ENCODE measurements at places on chromosomes 2 and 18.

DNA sequence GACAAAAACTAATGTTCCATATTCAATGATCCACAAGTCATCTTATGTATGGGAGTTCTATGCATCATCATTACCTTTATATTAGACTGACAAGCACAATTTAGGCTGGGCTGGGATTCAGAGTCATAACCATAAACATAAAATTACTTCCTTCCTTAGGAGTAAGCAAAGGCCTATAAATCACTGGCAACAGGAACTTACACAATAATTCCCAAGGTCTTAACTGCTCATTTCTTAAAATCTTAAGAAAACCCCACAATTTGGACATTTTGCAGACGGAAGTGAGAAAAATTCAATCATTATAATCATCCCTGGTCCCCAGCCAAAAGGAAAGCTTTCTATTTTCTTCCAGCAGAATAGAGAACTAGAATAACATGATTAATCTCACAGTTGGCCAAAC, 232.3 kb downstream of the DYM start:
- no peak for DNase-seq

GRCh38 chr18:33928231-33928630, 296.5 kb downstream of the NOL4 start:
- no peak for DNase-seq

DNA sequence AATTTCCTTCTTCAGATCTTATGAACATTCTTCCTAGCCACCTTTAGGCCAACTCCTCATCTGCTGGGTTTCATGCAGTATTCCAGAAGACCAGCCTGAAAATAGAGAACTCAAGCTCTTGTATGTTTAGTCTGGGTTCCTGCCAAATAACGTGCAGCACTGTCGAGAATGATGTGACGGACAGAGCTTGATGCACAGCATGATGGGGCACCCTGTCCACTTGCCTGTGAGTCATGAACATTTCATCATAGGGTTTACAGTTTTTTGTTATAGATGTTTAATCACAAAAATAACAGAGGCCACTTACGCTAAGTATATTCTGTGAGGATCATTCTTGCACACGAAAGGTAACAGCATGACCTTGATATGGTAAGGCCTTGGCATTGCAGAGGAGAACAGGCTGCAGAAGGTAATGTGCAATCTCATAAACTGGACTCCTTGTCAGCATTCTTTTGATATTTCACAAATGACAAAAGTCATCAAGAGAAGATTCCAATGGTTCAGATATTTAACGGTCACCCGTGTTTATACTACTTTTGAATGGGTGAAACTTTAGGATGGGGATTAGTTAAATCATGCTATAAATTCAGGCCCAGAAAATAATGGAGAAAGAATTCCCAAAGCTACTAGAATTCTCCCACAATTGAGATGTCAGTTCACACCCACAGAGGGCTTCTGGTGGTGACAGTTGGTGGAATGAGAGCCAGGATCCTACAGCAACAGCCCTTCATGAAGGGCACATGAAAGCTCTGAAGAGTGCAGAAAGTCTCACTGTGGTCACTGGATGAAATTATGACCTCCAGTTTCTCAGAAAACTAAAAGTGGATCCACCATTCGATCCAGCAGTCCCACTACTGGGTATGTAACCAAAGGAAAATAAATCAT, 396.1 kb upstream of the RAB12 start:
- no peak for DNase-seq

GRCh38 chr2:146228020-146228393, 1616.8 kb upstream of the ACVR2A start:
- DNase-seq = no peak

GRCh38 chr2:66567729-66568128, 132.8 kb downstream of the MEIS1 start:
- no peak for DNase-seq

GRCh38 chr2:220300806-220301205, 673.4 kb downstream of the SLC4A3 start:
- DNase-seq = no peak

DNA sequence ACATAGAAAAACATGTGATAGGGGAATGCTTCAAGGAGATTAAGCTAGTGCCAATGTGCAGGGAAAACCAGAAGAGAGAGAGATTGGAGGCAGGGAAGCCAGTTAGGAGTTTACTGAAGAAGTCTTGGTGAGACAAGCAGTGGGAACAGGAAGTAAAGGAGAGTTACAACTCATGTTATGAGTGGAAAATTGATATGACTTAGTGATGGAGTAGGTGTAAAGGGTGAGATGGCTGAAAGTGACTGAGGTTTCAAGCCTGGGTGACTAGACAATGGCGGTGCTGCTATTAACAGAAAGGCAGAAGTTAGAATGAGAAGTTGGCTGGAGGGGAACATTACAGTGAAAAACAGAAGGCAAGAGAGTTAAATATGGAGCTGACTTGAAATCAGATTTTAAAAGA, 16.5 kb downstream of the DOK1 start:
- DNase-seq = no peak

GRCh38 chr2:240620859-240621258, 4.4 kb upstream of the GPR35 start:
- no peak for DNase-seq

DNA sequence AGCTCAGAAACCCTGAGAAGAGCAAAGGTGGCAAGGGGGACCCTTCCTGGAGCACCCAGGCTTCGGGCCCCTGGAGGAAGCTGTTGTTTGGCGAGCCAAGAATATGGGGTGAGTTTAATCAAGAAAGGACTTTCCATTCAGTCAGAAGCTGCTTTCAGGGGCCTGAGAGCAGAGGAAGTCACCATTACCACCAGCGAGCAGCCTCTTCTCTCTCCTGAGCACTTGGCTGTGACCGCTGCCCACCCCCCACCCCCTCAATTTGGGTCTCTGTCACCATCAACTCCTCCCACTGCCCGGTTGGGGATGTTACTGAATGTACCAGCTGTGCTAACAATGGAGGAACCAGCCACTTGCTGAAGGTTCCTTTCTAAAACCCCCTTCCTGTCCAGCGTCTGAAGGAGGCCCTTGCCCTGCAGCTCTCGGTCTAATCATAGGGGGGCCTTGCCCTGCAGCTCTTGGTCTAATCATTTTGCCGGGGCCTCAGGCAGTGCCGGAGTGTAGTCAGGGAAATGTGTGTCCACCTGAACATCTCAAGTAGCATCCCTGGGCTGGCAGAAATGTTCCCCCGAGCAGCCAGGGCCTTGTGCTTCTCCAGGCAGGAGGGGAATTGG, 943 bp downstream of the INPP5D start:
- no peak for DNase-seq

DNA sequence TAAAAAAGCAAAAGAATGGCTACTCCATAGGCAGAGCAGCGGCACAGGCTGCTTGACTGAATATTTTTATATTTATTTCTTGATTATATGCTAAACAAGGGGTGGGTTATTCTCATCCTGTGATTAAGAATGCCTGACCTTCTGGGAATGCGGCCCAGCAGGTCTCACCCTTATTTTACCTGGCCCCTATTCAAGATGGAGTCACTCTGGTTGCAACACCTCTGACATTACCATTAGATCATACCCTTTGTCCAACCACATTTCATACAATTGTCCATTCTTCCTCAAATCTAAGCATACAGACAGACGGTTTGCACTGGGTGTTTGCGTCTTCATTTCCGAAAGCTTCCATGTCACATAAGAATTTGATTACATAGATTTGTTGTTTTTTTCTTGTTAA, 168.2 kb downstream of the GALNT1 start:
- no peak for DNase-seq

GRCh38 chr2:43566461-43566729, 29.4 kb downstream of the THADA start:
- no peak for DNase-seq

DNA sequence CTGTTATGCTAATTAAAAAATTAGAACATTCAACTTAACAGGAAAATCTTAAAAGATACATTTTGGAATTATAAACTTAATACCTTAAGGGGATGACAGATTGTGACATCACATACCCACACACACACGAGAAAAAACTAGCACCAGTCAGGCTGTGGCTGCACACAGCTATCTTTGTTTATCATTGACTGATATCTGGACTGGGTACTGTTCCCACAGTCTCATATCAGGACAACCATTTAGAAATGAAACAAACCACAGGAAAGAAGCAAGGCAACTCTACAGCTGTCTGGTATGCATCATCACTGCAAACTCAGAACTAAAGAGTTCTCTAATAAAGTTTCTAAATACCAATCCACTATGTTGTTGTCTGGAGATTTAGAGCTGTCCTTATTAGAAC, 210.9 kb upstream of the SMAD7 start:
- peak; percentile 31 for DNase-seq

DNA sequence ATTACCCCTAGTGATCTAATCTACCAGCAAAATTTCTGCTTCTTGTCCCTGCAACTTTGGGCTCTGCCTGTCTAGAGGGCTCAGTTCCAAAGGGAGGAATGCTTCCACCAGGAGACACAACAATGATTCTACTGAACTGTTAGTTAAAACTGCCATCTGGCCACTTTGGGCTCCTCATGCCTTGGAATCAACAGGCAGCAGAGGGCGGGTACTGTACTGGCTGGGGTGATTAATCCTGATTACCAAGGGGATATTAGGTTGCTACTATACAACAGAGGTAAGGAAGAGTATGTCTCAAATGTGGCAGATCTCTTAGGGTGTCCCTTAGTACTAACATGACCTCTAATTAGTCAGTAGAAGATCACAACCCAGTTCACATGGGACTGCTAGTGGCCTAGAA, 21.4 kb downstream of the HADHA start:
- DNase-seq = no peak

DNA sequence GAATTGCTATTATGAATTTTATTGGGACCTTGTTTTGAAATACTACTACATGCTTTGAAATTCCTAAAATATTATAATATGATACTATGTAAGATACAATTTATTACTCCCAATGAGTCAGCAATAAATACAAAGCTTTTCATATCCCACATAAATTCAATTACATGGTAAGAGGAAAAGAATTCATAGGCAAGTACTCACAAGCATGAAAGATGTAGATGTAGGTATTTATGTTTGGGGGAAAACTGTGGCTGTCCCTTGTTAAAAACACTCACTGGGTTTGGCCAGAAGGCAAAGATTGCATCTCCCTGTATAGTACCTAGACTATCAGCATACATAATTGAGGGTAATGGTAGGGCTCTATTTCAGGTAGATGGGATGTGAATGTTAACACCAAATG, 90.4 kb downstream of the MBD2 start:
- no peak for DNase-seq

DNA sequence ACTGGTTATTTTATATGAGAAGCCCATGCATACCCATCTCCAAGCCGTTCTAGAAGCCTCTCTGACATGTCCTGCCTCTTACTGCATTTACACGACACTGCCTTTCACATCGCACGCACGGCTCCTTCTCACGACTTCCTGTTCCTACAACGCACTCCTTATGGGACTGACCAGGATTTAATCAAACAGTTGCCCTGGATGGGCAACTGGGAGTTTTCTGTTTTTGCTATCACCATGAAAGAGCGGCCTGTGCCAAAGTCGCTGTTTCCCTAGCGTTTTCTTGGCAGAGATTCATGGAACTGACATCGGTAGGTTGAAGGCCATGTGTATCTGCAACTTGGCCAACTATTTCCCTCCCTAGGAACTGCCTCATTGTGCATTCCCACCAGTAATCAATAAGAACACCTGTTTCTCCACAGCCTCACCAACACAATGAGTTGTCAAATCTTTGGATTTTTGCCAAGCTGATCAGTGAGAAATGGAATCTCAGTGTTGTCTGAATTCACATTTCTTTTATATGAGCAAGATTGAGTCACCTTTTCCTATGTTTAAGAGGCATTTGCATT, 97.2 kb upstream of the OTOS start:
- no peak for DNase-seq

DNA sequence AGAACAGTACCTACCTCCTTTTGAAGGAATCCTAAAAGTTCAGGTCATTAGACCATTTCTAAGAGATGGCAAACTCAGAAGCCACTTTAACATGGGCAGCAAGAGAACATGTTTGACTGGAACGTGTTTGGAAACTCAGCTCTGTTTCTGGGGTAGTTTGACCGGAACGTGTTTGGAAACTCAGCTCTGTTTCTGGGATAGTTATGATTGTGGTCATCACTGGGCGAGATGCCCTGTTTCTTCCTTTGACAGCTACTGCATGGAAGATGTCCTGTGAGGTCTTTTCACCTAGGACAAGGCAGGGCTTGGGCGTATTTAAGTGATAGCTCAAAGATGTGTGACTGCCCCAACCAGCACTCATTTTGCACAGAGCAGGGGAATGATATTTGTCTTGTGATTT, 19.9 kb upstream of the SERPINB13 start:
- DNase-seq = no peak

All from GM04503 (cell line).